Right forelimb (tissue), 1 donor: ENCODE measurements at places on chromosomes 1 and 21.
A peak's percentile ranks its signal among the peaks of the same experiment; 100 is the strongest.

GRCh38 chr1:211068976-211069375 lies 65.0 kb downstream of the KCNH1 start:
- no peak for DNase-seq

GRCh38 chr1:222114536-222115156 lies 372.8 kb upstream of the DUSP10 start:
- no peak for DNase-seq

DNA sequence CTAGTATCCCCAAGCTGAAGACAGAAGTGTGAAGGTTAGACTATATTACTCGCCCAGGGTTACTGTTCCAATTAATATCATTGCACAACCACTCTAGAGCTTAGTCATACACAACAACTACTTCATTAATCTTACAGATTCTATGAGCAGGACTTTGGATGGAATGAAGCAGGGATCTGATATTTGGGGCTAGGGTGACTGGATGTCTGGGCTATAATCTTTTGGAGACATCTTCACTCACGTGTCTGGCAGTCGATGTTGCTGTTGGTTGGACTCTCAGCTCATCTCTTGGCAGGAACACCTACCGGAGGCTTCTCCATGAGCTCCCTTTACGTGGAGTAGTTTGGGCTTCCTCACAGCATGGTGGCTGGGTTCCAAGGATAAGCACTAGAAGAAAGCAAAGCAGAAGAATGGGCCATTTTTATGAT lies 519.2 kb upstream of the B3GALT2 start:
- no peak for DNase-seq

DNA sequence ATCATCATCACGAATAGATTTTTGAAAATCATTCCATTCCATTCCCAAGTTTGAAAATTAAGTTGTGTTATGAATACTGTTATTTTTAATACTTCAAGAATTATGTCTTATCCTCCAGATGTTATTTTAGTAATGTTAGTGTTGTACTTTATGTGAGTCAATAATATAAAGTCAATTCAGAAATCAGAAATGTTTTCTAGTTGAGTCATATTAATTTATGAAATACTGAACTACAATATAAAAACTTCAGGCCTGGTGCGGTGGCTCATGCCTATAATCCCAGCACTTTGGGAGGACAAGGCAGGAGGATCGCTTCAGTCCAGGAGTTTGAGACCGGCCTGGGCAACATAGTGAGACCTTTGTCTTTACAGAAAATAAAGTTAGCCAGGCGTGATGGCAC lies 38.4 kb upstream of the GPR25 start:
- no peak for DNase-seq

GRCh38 chr1:45490121-45490625 lies 790 bp downstream of the TESK2 start:
- DNase-seq = no peak

GRCh38 chr1:1858382-1859086 lies 32.4 kb downstream of the GNB1 start:
- peak; percentile 55 for DNase-seq

DNA sequence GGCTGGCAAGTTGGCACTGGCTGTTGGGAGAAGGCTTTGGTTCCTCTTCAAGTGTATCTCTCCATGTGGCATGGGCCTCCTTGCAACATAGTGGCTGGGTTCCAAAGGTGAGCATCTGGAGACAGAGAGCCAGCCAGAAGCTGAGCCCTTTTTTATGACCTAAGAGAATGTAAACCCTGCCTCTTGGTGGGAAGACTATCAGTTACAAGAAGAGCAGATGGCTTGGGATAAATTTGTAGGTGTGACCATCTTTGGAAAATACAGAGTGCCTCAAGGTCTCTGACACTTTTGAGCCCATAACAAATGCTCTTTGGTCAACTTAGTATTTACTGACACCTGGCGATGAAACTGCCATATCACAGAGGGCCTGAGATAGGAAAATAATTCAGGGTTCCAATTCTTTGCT lies 31.4 kb upstream of the PRELP start:
- DNase-seq = no peak

DNA sequence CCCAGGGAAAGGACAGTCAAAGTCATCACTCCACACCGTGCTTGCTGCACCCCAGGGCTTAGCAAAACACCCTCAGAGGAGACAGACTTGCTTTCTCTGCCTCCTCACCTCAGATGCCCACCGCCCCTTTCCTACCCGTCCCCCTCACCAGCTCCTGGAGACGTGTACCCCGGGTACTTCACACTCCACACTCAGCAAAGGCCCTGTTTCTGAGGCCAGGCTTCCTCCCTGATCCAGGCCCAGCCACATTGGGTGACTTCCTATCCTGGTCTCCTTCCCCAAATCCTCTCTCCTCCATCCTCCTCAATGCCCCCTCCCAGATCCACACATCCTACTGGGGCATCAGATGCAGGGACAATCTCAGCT lies 116.7 kb downstream of the DMRTB1 start:
- DNase-seq = peak; percentile 34

- DNase-seq = no peak
Observed at GRCh38 chr1:245715970-245716369, 561.2 kb downstream of the KIF26B start.

- DNase-seq = no peak
Observed at GRCh38 chr1:187504779-187505178, 676.0 kb downstream of the PLA2G4A start.
